SHP77 treated with DMSO at 0.1 percent for 48 hours (cell line): ENCODE measurements at places on chromosomes 12 and 14.

DNA sequence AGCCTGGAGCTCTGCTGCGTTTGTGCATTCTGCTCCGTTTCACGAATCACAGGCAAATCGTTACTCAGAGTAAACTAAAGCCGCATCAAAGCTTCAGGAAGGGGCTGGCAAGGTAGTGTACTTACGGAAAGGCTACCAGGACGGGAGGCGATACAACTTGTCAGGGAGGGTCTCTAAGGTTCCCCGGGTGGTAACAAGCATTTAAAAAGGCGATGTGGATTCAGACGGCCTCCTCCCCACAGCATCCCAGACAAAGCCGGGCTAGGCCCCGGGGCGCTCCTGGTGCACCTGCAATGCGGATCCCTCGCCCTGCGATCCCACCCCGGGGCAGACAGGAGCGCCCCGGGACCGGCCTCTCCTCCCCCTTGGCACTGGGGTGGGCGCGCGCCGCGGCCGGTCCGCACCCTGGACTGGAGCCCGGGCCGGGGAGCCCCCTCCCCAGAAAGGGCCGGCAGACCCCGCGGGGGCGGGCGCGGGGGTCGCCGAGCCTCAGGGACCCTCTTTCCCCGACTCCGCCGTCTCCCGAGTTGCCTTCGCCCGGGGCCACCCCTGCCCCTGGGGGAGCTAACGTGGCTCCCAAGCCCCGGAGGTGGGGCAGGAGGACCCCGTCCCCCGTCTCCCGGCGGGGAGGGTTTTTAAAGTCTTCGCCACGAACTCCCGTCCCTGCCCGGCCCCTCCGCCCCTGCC, 718 bp downstream of the CCDC92 start:
- peak; percentile 31 for DNase-seq

- no peak for DNase-seq
Measured at GRCh38 chr14:100359881-100360280, 36.7 kb downstream of the SLC25A47 start.

DNA sequence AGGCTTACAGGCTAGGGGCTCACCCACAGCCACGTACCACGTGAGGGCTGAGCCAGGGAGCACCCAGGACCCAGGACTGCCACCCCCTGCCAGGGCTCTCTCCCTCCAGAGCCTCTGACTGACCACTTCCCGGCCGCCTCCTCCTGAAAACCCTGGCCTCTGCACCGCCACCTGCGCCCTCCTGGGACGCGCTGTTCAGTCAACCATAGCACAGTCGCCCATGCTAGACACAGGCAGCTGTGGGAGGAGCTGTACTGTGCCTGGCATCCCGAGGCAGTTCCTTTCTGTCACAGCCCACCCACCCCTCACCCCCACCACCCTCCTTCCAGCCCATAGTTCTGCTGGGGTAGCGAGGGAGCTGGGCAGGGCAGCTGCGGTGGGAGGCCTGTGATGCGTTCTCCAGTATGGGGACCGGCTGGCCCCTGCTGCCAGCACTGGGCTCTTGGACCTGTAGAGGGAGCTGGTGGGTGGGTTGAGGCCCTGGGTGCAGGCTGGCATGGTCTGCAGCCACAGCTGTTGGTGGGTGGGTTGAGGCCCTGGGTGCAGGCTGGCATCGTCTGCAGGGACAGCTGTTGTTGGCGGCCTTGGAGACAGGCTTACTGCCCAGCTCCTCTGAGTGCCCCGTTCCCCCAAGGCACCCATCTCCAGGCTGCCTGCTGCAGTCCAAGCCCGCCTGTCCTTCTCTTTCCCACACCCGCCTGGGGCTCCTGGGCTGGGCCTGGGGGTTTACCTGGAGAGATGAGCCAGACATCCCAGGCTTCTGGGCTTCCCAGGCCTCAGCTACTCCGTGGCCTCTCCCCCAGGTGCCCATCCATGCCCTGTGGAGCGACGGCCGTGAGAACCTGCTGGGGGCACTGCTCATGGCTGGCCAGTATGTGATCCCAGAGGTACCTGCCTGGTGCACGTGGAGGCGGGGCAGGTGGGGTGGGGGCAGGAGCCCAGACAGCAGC, 11.5 kb downstream of the ASPG start:
- no peak for DNase-seq

GRCh38 chr14:56195704-56196103, 77.5 kb downstream of the PELI2 start:
- peak; percentile 88 for DNase-seq

DNA sequence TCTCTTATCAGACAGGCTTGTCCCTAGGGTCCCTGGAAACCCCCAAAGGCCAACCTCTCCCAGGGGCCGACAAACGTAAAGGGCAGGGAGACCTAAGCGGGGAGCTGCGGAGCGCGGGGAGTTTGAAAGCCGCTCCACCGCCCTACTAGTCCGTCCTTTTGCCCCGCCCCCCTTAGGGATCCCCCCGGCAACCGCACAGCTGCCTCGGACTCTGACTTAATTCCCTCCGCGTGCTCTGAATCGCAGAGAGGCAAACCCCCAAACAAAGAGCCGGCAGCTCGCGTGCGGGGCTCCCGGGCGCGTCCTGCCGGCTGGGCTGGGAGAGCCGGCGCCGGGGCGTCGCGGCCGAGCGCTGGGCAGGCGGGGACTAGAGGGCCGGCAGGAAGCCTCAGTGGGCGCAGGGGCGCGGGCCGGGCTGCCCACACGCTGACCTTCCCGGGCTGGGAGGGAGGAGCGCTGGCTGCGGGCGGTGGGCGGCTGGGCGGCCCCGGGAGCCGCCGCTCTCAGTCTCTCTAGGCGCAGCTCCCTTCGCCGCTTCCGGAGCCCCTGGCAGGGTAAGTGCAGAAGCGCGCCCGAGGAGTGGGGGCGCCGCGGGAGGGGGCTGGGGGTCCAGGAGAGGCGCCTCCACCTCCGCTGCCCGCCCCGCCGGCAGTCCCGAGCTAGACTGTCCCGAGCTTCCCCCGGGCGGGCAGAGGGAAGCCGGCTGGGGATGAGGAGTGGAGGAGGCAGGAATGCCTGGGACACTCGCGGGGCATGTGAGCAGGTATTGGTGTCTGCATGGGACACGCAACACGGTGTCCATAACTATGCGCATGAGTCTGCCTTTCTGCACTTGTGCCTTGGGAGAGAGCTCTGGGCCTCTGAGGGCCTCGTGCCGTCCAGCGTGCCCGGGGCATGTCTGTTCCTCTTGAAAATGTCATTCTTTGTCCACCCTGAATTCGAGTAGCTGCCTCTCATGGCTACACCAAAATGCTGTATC, at the start of gene TSPAN11:
Gene TSPAN11 (plus strand): TSS at position 506 of the 979 bp plus-strand sequence. CDS start 27,244 bp downstream, outside the sequence.
- DNase-seq: no peak

DNA sequence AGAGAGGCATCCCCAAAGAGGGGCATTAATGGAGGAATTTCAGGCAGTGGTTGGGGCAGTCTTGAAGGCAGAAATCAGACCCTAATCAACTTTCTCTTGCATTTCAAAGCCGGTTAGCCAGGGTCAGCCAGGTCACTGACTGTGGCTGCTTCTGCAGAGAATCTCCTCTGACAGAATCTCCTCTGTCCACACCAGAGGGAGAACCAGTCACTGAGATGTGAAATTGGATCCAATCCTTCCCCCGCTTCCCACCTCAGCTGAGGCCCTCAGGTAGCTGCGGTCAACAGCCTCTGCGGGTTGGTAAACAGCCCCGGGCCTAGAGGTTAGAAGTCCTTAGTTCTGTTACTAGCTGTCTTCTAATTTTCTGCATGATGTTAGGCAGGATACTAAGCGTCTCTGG, 39.8 kb upstream of the NUAK1 start:
- no peak for DNase-seq

DNA sequence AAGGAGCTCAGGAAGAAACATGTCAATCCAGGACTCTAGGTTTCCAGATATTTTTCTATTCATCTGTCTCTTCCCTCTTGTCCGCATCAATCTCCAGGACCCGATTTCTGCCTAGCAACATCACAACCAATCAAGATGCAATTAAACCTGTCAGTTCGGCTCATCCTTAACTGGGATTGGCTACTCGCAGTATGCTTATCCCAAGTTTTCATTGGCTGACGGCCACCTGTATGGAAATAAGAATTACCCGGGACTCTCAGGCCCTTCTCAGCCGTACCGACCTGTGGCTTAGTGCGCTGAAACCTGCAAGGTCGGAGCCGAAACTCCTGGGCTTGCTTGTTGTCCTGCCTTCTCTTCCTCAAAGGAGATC, 20.4 kb upstream of the ATP5MC2 start:
- DNase-seq: peak; percentile 84

GRCh38 chr12:67761566-67761965, 113.0 kb downstream of the DYRK2 start:
- DNase-seq: no peak

- DNase-seq: no peak
Measured at GRCh38 chr14:99655521-99655920, 10.6 kb downstream of the HHIPL1 start.
